ENCODE measurements at places on chromosomes 4 and X.

GRCh38 chr4:1720163-1720983 lies 750 bp downstream of the TMEM129 start:
- peak; percentile 70 for DNase-seq

DNA sequence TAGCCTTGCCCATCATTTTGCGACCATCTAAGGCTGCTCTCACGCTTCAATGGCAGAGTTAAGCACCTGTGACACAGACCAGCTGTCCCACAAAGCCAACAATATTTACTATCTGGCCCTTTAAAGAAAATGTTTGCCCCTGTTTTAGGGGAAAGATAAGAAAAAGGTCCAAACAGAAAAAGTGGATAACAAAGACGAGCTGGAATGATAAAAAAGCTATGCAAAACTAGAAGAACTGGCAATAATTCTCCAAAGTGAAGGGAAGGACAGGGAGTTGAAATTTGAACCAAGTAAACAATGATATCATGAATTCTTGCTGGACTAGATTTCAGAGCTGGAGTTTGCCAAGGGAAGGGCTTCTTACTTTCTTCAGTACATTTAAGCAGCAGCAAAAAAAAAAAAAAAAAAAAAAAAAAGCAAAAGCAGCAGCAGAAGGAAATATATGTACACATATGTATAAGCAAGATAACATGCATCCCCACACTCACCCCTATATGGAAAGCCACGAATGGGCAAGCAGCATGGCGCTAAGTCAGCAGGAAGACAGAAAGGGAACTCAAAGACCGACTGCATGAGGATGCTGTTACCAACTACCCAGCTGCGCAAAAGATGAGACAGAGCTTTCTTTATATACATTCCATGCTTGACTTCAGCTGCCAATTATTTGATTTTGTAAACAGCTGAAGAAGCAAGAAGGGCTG lies 12.5 kb downstream of the TRAPPC2 start:
- DNase-seq, result no peak

- DNase-seq, result peak; percentile 81
These were observed 1.0 kb downstream of the SCD5 start for GRCh38 chr4:82797405-82798111.

- DNase-seq, result no peak
These were observed 36.0 kb upstream of the SMARCAD1 start for GRCh38 chr4:94171616-94172015.

- no peak for DNase-seq
These were observed 19.7 kb upstream of the SCRG1 start for GRCh38 chr4:173418639-173419038.

GRCh38 chr4:56317749-56318148 lies 69.5 kb downstream of the AASDH start:
- DNase-seq, result no peak

- no peak for DNase-seq
These were observed 30.3 kb downstream of the NSDHL start for GRCh38 chrX:152861116-152861515.

DNA sequence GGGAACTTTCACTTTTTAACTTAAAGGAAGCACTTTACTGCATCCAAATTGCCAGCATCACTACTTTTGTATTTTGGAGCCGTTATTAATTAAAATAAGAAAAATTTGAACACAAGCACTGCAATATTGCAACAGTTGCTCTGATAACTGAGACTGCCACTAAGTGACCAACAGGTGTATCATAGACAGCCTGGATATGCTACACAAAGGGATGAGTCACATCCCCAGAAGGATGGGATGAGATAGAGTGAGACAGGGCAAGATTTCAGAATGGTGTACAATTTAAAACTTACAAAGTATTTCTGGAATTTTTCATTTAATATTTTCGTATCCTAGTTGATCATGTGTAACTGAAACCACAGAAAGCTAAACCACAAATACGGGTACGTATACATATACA lies 204.1 kb downstream of the MAPK10 start:
- no peak for DNase-seq

GRCh38 chr4:115841871-115842270 lies 728.5 kb upstream of the NDST4 start:
- DNase-seq, result no peak

DNA sequence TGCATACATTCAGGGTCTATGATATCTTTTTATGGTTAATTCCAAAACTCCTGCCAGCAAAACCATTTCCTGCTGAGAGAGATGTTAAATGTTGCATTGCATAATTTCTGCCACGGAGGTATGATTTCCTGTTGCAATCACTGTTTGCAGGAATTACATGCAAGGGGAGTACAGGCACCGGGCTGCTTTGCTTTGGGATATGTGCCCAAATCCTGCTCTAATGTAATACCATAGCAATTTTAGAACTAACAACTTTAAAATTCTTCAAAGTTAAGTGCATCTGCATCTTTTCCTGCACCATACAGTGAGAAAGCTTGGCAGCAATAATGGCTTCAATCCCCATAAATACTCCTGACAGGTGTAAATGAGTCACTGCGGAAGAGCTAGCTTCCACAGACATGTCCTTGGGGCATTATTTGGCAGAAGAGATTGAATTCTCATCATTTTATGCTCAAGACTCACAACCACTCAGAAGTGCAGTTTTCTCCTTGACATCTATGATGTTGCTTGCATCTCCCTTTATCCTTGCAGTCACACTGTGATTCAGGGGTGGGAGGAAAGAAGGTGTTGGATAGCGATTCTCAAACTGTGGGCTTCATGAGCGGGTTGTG lies 29.6 kb downstream of the TRIM2 start:
- peak; percentile 4 for DNase-seq

DNA sequence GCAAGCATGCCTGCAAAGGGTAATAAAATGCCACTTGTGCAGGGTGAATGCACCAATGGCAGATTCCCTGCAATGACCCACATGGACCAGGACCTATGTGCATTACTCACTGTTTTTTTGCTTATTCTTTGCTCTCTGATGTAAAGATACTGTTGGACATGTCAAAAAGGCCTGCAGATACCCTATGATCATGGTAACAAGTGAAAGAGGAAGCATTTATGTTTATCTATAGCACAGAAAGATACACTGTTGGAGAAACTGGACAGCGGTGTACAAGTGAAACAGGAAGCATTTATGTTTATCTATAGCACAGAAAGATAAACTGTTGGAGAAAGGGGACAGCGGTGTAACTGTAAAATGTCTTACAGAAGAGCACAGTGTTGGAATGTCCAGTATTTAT lies 127.5 kb downstream of the PAPSS1 start:
- no peak for DNase-seq

DNA sequence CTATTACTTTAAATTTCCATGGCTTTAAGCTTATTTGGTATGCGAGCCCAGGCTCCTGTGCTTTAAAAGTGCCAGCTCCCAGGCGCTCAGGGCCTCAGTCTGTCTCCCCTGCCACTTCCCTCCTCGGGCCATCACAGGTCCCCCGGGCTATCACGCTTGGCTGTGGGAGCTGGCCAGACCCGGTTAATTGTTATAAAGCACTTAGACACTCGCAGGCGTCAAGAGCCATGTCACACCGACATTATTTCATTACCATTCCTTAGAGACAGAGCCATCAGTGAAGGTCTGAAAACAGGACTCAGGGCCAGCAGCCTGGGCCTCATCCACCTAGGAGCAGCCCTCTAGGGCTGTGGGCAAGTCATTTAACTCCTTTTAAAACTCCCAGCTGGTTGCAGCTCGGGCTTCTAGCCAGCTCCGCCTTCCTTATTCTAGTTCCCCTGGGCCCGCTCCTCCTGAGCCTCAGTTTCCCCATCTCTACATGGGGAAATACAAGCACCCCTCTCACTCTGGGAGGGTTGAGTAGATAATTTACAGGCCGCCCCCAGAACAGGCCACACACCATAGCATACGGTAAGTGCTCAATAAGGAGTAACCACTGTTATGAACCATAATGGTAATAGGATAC lies 99.0 kb downstream of the HMX1 start:
- no peak for DNase-seq

GRCh38 chrX:120726294-120726693 lies 96.4 kb upstream of the C1GALT1C1 start:
- no peak for DNase-seq

- DNase-seq, result no peak
These were observed 154.9 kb downstream of the ASB9 start for GRCh38 chrX:15114743-15115566.

GRCh38 chr4:183098723-183099536 lies at the start of gene WWC2:
TSS of gene WWC2 (plus strand) at chr4:183099257. CDS start at chr4:183099492, 235 bp downstream.
- peak; percentile 52 for DNase-seq

- no peak for DNase-seq
These were observed 14.3 kb upstream of the FAM241A start for GRCh38 chr4:112130906-112131305.

- no peak for DNase-seq
These were observed 172.2 kb upstream of the TLL1 start for GRCh38 chr4:165700855-165701254.

DNA sequence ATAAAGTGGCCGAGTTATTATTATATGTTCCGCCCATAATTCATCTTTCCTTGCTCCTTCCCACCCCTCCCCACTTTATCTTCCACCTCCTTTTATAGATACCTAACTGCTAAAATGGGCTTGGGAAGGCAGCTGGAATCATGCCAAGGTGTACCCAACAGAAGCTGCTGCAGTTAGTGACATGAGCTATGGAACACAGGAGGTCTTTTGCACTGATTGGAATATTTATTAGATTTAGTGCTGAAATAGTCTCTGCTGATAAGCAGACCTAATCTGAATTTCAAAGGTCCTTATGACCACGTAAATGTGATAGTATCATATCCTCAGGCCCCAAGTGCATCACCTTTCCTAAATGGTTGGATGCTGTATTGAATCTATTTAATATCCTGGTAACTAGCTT lies 64.9 kb downstream of the HMGB2 start:
- DNase-seq, result peak; percentile 47

DNA sequence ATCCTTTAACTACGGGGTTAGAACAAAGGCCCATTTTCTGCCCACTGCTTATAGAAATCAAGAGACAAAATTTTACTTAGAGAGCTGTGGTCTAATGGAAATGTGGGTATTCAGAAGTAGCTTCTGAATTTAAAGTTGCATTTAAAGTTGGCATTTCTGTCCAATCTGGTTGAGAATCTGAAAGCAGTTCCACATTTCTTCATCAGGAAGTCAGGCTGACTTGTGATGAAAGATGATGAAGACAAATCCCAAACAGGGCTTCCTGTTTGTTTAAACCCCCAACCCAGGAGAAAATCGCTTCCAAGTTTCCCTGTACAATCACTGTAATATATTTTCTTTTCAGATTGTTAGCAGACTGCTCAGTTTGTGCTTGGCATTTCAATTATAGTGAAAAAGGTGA lies 345.3 kb downstream of the SPRY1 start:
- DNase-seq, result no peak

DNA sequence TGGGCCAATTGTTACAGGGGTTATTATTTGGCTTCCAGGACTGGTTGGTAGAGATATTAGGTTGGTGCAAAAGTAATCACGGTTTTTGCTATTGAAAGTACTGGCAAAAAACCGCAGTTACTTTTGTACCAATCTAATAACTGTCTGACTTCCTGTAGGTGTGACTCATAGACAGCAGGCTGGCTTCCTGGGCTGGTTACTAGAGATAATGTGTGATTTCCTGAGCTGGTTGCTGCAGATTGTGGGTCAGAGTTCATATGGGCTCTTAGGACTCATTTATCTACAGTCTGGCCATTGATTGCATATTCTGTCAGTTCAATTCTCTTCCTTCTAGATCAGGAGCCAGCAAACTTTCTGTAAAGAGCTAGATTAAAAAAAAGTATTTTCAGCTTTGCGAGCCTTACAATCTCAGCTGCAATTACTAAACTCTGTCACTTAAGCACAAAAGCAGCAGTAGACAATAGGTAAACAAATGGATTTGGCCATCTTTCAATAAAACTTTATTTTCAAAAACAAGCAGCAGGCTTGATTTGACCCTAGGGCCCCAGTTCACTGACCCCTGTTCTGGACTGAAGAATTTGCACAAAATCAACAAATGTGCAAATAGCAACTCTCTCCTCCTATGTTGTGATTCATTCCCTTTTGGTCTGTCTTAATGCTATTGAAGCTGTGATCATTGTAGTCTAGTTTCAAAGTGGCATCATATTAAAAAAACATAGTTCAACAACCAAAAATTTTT lies 50.8 kb upstream of the BOD1L1 start:
- no peak for DNase-seq

DNA sequence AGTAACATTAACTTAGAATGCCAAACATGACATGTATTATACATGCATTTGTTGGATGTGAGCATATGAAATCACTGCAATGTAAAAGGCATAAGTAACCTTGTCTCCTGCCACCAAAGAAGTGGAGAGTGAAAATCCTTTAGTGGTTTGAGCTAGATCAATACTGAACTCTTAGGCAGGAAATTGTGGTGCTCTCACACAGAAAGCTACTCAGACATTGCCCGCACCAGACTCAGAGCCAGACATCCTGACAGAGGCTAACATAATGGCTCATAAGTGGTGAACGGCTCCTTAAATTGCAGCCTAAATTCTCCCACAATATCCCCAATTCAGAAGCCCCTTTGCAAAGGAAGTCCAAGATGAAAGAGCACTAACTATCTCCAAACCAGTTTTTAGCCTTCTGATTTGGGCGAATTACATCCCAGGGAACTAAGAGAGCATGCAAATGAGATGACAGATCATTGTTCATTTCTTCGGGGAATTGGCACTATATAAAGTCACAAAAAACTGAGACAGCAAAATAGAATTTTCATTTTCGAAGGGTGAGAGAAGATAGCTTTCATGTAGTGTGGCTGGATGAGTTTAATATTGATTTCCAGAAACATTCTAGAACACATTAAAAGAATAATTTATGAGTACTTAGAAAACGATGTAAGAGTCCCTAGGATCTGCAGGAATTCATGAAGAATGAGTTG lies 233.6 kb upstream of the RPS6KA3 start:
- no peak for DNase-seq

GRCh38 chrX:143634309-143634662 lies 1.6 kb downstream of the SLITRK4 start:
- DNase-seq, result peak; percentile 51

DNA sequence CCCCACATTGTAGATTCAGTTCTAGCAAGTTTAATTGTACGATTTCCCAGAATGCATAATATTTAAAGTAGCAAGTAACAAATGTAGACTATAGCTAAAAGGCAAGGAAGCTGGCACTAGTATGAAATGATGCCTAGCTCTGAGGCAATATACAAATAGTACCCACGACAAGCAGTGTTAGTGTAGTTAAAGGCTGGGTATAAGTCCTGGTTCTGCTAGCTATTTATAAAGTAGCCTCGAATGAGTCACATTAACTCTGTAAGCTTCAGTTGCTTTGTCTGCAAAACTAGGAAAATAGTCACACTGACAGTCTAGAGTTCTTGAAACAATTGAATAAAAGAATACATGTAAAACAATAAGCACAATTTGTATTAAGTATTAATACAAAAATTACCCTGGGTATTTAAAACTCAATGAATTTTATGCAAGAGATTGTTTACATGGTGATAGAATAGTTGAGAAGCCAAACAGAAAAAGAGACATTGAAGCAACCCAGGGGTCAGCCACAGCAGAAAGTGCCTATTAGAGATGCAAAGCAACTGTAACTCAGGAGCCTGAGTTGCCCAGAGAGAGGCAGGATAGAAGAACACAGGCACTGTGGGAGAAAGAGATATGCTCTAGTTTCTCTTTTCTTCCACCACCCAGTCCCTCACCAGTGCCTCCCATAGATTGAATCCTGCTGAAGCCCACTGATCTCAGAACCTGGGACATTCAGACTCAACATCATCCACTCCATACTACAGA lies 949.0 kb downstream of the C4orf33 start:
- DNase-seq, result no peak

All from NCI-H1417 (cell line).